ENCODE measurements at places on chromosomes 11 and 22. TPM values are rescaled to one million over a fixed set of nuclear protein-coding genes. Genes with fewer than 3 reads are reported as not detected.

DNA sequence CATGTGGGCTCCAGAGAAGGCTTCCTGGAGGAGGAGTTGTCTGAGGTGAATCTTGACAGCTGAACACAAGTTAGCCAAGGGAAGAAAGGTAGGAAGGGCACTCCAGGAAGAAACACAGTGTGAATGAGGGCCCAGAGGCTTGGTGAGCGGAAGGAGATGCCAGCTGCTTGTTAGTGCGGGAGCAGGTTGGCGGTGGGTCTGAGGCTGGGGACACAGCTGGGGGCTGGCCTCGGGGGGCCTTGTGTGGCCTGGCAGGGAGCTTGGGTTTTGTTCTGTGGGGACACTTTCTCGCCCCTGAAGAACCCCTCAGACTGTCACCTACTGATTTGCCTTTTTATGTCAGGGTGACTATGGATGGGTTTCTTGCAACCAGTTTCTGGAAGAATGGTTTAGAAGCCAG lies 160.0 kb downstream of the ST3GAL4 start:
- H3K27ac ChIP-seq = no peak overlapping the region
- no peaks in the 10 kb centered on the region for H3K36me3 ChIP-seq
- no peak for DNase-seq
- no peaks in the 10 kb centered on the region for H3K4me1 ChIP-seq
- H3K4me3 ChIP-seq = no peak overlapping the region
- no peaks in the 10 kb centered on the region for H3K27me3 ChIP-seq

GRCh38 chr11:69299023-69299461 lies 5.1 kb downstream of the MYEOV start:
- DNase-seq = no peak
- H3K36me3 ChIP-seq = no peaks in the 10 kb centered on the region
- peak overlapping the region; percentile 57 for H3K27ac ChIP-seq
- H3K4me1 ChIP-seq = no peaks in the 10 kb centered on the region
- no peaks in the 10 kb centered on the region for H3K27me3 ChIP-seq
- H3K4me3 ChIP-seq = no peak overlapping the region

DNA sequence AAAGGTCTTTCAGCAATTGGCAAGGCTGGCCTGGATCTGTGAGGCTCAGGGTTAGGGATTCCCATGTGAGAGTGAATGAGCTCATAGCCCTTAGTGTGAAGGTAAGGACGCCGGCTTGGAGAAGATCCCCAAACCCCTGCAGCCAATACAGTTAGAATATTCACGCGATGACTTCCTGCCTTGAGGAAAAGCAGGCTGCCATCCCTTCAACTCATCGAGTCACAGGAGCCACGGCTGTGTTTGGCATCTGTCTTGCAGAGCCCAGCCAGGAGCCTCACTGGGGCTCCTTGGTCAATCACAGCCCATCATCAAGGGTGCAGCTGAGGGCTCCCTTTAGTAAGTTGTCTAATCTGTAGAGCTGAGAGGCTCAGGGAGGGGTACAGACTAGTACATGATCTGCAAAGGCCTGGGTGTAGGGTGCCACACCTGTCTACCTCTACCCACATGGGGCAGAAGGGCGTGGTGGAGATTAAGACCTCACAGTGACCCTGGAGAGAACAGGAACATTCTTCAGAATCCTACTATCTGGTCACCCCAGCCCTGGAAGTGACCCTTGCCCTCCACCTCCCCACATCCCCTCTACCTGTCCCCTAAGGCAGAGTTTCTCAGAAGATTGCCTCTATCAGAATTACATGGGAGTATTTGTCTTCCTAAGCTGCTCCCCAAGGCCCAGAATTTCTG lies 18.5 kb downstream of the IL10RA start:
- H3K4me3 ChIP-seq = no peak overlapping the region
- no peak for DNase-seq
- no peaks in the 10 kb centered on the region for H3K4me1 ChIP-seq
- H3K27me3 ChIP-seq = no peaks in the 10 kb centered on the region

DNA sequence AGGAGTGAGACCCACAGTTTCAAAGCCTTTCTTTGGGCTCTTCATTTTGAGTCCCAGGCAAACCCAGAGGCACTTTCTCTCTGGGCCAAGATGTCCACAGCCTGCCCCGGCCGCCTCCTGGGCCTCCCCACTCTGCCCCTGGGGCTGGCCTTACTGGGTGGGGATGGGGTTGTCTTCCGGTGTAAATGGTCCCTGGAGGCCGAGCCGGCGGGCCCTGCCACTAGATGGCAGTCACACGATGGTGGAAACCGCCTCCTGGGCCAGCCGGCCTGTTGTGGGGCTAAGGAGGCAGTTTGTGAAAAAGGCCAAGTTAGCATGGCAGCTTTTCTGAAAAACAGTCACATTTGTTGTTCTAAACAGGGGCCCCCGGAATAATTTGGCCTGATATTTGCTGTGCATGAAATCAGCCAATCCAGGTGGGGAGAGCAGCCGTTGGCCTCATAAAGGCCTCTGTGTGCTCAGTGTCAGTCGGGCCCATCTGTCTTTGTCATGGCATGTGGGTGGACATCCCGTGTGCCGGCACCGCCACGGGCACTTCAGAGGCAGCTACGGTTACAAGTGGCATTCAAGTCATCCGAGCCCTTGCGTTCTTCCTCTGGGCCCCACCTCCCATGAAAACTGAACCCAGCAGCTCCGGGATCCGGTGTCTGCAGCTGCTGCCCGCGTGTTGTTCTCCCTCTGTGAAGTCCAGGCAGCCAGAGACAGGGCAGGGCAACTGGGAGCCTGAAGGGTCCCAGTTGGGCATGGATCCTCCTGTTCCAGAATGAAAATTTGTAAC lies 6.5 kb downstream of the MRPL23 start:
- no peaks in the 10 kb centered on the region for H3K4me1 ChIP-seq
- no peaks in the 10 kb centered on the region for H3K36me3 ChIP-seq

DNA sequence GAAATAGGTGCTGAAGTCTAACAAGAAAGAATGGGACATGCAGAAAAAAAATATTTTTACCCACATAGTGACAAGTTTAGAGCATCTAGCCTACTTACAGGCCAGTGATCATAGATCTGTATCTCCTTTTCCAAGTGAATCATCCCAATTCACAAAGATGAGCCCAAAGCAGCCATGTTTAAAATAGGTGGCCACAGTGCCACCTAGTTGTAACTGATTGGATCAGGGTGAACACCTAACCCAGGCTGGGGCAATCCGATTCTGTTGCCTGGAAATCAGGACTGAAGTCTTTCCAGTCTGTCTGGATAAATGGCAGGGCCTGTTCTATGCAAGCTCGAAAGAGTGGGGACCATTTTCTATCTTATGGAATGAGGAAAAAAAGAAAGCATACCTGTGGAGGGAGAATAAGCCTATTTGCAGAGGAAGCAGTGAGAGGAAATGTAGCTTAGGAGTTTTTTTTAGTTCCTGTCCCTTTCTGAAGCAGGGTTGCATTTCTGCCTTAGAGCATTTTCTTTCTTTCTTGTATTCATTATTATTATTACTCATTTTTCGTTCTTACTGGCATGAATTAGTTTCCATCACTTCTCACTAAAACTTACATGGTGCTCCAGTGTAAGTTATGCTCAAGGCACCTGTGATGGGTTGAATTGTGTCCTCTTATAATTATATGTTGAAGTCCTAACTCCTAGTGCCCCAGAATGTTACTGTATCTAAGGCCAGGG lies 113.2 kb upstream of the RAG2 start:
- H3K36me3 ChIP-seq = no peaks in the 10 kb centered on the region
- H3K4me3 ChIP-seq = no peak overlapping the region
- no peak for DNase-seq
- no peaks in the 10 kb centered on the region for H3K4me1 ChIP-seq
- no peaks in the 10 kb centered on the region for H3K27me3 ChIP-seq

- no peaks in the 10 kb centered on the region for H3K4me1 ChIP-seq
- no peak for DNase-seq
- no peak overlapping the region for H3K27ac ChIP-seq
- H3K36me3 ChIP-seq = peaks cover 3% of the 10 kb centered on the region
- no peak overlapping the region for H3K4me3 ChIP-seq
Observed at GRCh38 chr11:119179983-119180382, 5.3 kb upstream of the NHERF4 start.

DNA sequence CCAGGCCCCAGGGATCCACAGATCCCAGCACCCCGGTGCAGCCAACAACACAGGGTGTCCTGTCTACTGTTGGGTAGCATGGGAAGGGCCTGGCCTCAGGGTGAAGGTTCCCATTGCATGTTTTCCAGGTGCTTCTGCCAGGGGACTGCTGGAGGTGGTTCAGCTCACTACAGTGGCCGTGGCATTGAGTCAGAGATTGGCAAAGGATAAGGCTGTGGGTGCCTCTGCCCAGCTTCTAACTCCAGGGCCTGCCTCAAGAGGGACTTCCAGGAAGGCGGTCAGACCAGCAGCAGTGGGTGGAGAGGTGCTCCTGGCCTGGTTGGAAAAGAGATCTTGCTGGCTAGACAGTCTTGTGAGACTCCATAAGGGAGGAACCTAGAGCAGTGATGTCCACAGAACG lies 20.9 kb downstream of the CSNK1E start:
- H3K27ac ChIP-seq = no peak overlapping the region
- no peak overlapping the region for H3K4me3 ChIP-seq
- no peaks in the 10 kb centered on the region for H3K27me3 ChIP-seq
- peaks cover 4% of the 10 kb centered on the region for H3K4me1 ChIP-seq

DNA sequence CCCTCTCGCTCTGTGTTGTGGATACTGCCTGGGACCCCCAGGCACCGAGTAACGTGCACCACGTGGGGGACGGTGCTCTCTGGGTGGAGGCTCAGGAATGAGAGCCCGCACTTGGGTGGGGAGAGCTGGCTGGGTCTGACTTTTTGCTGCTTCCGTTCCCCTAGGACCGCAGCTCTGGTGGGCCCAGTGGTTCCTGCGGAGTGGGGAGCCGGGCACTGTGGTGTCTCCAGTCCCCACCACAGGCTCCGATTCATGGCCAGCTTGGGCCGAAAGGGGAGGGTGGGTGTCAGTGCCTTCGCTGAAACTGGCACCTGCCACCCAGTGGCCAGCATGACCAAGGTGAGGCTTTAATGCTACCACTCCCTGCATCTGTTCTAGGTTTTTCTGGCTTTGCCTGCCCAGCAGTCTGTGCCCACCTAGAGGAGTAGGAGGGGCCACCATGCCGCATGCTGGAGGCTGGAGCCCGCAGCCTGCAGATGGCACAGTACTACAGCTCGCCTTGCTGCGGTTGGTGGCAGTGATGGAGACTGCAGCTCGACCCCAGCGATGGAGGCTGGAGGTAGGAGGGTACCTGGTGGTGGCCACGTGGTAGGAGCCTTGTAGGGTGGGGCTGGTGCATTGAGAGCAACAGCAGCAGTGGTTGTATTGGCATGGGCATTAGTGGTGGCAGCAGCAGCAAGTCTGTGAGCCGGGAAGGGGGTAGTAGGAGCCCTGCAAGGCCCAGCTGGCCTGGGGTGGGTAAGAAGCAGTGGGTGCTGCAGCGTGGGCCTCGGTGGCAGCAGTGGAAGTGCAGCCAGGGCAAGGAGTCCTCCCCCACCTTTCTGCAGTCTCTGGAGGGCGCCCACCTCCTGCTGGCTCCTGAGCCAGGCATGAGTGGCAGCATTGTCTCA lies 118.8 kb upstream of the VPREB1 start:
- H3K4me1 ChIP-seq = no peaks in the 10 kb centered on the region
- no peaks in the 10 kb centered on the region for H3K36me3 ChIP-seq
- H3K27ac ChIP-seq = no peak overlapping the region
- DNase-seq = no peak
- H3K27me3 ChIP-seq = no peaks in the 10 kb centered on the region

- H3K27me3 ChIP-seq = no peaks in the 10 kb centered on the region
- DNase-seq = no peak
- H3K27ac ChIP-seq = no peak overlapping the region
- H3K36me3 ChIP-seq = no peaks in the 10 kb centered on the region
- peaks cover 5% of the 10 kb centered on the region for H3K4me1 ChIP-seq
Observed at GRCh38 chr11:2475136-2475918, 30.5 kb downstream of the KCNQ1 start.

DNA sequence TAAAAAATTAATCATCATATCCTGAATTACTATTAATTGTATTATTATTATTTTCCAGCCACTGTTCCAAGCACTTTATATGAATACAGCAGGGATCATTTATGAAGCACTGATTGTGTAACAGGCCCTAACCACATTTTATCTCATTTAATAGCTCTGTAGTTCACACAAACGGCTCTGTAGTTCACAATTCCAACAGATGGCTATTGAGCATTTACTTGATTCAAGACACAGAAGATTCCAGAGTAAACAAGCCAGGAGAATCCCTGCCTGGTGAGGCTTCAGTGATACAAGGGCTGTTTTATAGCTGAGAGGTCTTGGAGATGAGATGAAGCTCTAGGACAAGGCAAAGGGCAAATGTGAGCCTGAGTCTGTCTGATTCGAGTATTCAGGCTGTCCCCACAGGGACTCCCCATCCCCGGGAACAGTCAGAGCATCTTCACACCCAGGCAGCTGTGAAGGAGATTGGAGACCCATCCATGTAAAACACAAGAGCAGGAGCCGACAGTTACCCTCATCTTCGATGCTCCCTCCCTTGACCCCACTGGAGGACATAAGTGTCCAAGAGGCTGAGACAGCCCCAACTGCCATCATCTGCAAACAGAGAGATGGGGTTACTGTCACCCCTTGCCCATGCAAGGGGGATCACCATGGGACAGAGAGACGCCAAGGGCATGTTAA lies 222.5 kb downstream of the MN1 start:
- no peak overlapping the region for H3K4me3 ChIP-seq
- H3K27me3 ChIP-seq = no peaks in the 10 kb centered on the region
- H3K27ac ChIP-seq = no peak overlapping the region
- H3K4me1 ChIP-seq = no peaks in the 10 kb centered on the region
- no peak for DNase-seq

DNA sequence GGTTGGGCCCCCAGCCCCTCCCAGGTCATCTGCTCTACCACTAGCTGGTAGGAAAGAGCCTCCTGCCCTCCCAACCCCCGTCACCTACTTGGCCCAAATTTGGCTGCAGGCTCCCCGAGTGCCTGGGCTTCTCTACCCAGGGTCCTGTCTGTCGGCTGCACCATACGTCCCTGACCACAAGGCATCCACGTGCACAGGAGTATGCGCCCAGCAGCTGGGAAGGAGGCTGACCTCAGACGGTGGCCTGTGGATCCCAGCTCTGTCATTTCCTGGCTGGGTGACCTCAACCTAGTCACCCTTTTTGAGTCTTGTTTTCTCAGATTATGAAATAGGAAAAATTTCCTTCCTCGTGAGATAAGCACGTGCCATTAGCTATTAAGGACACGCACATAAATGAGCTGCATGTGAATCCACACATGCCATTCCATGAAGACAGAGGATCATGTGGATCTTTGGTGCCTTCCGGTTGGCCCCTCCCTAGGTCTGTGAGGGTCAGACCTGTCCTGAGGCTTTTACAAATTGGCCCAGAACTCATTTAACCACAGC lies 13.7 kb downstream of the CYB561A3 start:
- no peak overlapping the region for H3K27ac ChIP-seq
- H3K36me3 ChIP-seq = peaks cover 1% of the 10 kb centered on the region
- H3K27me3 ChIP-seq = no peaks in the 10 kb centered on the region
- no peaks in the 10 kb centered on the region for H3K4me1 ChIP-seq
- no peak overlapping the region for H3K4me3 ChIP-seq

GRCh38 chr11:32172848-32173834 lies 82.3 kb downstream of the RCN1 start:
- H3K36me3 ChIP-seq = no peaks in the 10 kb centered on the region
- H3K4me1 ChIP-seq = no peaks in the 10 kb centered on the region
- H3K27ac ChIP-seq = no peak overlapping the region
- no peak overlapping the region for H3K4me3 ChIP-seq

The SLC22A9 gene
- 0.12 TPM for total RNA-seq

The CHEK2 gene
- 2.9 TPM for total RNA-seq

The MIAT gene
- 0.60 TPM for total RNA-seq

The GRIK4 gene
- not detected for total RNA-seq

The DEFB131B gene
- total RNA-seq = not detected

The CDC42EP2 gene
- 2.4 TPM for total RNA-seq

The SLC35E4 gene
- total RNA-seq = 1.3 TPM

All from pancreas (tissue), 10 donors.